ENCODE measurements at places on chromosomes 6 and 20.

- DNase-seq = peak; percentile 96
These were observed 19.9 kb downstream of the ATXN1 start for GRCh38 chr6:16741112-16742016.

DNA sequence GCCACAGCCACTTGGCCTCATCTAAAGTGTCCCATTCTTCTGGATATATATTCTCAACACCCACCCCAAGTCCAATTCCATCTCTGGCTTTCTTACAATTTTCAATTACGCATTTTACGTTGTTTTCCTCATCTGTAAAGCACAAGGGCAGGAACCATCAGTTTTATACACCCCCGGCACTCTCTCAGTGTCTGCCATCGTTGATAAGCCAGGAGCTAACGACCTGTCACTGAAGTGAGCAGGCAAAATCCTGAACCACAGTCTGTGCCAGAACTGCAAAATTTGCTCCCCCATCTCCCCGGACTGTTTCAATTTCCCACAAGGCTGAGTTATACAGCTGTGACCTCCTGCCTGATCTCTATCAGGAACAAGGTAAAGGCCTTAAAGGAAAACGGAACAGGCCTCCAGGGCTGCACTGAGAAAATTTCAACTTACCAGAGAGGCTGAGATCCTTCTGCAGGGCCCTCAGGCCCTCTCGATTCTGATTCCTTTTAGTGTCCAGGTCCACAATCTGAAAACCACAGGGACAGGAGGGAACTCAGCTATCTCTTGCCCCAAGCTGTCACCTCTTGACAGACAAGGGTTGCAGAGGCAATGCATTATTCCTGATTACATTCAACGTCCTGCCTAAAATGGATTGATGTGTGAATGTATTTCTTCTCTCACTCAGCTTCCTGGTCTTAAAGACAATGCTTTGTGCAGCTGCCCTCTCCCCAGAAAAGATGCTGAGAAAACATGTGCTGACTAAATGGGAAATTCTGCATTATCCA is 1.8 kb downstream of the PDRG1 start:
- DNase-seq = no peak

GRCh38 chr20:39661833-39662232 is 699.7 kb downstream of the DHX35 start:
- peak; percentile 56 for DNase-seq

DNA sequence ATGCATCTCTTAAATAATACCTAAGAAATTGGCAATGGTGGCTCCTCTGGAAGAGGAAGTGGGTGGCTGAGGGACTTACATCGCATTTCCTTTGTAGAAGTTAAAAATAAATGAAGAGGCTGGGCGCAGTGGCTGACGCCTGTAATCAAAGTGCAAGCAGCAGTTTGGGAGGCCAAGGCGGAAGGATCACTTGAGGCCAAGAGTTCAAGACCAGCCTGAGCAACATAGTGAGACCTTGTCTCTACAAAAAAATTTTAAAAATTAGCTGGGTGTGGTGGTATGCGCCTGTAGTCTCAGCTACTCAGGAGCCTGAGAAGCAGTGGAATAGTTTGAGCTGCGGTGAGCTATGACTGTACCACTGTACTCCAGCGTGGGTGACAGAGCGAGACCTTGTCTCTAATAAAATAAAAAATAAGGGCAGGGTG is 12.2 kb upstream of the NCOA3 start:
- DNase-seq = no peak

GRCh38 chr6:92024110-92024509 is 1395.2 kb downstream of the EPHA7 start:
- no peak for DNase-seq

DNA sequence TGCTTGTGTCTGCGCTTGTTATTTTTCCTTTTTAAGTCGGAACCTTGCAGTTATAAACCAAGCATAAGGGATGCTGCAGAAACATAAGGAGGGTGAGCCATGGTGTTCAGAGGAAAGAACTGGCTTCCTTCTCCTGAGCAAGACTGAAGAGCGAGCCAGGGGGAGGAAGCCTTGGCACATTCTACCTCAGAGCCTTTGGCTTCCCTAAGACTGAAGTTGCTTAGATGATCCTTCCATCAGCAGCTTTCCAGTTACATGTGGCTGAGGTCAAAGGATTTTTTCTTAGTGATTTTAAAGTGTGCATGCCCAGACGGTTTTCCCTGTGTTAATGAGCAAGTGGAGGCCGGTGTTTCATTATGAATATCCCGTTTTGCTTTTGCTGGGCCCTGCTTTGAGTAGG is 363.8 kb downstream of the DOK5 start:
- DNase-seq = no peak

DNA sequence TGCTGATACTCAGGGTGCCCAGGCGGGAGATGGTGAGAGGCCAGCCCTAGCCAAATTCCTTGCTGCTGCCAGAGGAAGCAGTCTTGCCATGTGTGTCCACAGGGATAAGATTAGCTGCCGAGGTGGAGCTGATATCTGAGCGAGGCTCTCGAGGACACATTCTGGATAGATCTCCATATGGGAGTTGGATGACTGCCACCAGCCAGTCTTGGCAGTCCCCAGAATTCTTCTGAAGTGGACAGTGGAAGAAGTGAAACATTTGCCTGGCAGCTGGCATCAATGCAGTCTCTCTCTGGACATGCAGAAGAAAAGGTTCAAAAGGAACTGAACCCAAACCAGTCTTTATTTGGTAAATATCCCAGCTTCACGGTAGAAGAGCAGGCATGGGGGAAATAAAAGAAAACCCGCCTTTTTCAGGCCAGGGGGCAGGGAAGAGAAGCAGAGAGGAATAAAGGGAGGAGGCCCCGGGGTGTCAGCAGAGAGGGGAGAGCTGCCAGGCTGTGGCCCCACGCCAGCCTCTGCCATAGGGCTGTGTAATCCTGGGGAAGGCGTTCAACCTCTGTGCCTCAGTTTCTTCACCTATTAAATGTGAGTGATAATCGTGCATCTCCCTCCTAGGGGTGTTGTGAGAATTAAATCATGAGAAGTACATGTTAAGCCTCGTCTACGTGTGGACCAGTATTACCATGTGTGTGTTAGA is 3.7 kb upstream of the FUCA2 start:
- DNase-seq = peak; percentile 29

DNA sequence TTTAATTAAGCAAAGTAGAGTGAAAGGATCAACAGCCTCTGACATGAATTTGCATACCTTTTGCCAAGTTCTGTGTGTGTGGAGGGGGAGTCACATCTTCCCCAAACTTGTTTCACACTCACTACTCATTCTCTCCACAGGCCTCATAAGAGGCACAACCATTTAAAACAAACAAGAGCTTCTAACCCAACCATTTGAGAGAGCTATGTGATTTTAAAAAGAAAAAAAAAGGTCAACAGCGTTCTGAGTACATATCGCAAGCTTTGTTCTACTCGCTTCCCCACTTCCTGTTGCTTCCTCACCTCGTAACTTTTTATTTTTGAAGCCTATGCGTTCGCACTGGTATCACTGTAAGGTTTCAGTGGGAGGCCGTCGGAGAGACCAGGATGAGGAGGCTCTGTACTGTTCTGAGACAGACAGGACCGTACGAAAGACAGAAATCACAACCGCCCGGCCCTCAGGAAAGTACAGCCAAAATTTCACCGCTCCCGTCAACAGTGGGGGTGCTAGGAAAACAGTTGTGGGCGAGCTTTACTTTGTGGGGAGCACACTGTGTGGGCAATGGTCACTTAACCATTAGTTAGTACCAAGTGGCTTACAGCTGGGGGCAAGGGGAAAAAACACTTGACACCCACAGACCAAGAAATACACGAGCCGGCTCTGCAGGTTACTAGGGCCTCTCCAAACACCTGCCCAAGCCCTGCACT is 61.3 kb downstream of the TRERF1 start:
- DNase-seq = no peak

DNA sequence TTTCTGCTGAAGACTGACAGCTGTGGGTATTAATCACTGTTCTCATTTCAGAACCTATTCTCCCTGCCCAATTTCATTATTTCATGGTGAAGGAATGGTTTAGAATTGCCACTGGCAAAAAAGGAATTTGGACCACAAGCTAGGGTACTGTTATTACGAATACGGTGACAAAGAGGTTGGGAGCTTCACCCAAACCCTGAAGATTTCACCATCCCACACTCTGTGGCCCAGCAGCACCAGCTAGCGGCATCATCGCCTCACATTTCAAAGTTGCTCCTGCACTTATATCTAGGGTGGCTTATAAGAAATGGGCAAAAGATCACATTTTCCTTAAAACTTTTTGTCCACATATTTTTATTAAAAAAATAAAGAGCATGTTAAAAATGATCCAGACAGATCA is 236.1 kb downstream of the SYNDIG1 start:
- no peak for DNase-seq

- no peak for DNase-seq
These were observed 113.3 kb downstream of the AFG1L start for GRCh38 chr6:108407904-108408827.

GRCh38 chr20:38723017-38723847 is 1.1 kb upstream of the SLC32A1 start:
- no peak for DNase-seq

DNA sequence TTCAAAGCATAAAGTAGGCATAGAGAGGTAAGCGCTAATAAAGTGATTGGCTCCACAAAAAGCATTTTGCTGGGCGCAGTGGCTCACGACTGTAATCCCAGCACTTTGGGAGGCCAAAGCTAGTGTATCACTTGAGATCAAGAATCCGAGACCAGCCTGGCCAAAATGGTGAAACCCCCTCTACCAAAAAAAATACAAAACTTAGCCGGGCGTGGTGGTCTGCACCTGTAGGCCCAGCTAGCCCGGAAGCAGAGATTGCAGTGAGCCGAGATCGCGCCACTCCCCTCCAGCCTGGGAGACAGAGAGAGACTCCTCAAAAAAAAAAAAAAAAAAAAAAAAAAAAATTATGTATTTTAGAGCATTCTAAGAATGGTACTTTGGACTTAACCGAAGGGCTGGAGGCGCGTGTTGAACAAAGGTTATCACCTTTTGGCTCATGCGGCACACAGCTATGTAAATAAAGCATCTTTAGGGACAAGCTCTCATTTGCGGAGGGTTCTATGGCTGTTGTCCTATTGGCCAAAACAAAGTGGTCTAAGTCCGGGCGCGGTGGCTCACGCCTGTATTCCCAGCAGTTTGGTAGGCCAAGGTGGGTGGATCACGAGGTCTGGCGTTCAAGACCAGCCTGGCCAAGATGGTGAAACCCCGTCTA is 17.4 kb downstream of the HFE start:
- DNase-seq = no peak

DNA sequence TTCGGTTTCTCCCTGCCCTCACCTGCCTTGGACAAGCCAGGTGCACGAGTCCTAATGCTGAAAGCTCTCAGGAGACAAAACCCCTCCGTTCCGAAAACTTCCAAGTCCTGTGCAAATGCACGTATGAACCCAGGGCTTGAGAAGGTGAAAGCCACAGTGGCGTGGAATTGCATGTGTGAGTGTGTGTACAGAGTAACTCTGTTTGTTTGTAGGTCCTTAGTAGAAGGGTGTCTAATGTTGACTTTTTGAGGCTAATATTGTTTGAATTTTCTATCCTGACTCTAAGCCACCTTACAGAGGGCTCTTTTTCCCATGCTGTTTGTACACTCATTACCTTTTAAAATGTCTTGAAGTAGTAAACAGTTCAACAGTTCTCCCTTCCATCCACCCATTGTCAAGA is 129.1 kb downstream of the FOXA2 start:
- no peak for DNase-seq

GRCh38 chr6:134741200-134741536 is 208.7 kb downstream of the ALDH8A1 start:
- DNase-seq = no peak

DNA sequence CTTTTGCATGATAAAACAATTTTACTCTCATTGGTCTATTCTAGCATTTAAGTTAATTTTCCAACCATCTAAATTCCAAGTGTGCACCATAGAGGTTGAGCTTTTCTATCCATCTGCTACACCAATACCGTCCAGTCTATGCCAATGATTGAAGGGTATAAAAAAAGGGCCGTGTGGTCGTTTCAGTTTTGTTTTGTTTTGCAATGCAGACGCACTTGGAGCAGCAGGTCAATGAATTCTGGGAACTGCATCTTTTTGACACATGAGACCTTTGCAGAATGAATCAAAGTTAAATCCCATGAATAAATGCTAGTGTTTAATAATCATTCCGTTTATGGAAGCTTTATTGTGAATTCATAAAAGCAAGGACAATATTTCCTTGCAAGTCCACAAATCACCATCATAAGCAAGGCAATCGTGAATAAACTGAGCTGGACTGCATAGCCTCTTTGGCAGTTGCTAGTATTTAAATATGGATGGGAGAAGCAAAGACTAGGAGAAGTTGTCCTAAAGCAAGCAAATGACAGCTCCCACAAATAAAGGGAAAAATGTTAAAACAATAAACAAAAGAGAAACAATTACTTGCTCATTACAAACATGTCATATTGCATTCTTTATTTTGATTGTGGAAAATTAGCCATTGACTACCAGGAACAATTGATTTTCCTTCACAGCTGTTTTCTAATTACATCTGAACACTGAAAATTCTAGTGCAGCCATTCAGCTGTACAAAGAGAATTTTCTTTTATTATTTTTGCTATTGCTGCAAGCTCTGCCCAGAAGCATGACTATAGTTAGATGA is 649.7 kb upstream of the GJE1 start:
- DNase-seq = no peak

GRCh38 chr6:157528931-157529653 is 148.1 kb downstream of the ZDHHC14 start:
- DNase-seq = peak; percentile 13

DNA sequence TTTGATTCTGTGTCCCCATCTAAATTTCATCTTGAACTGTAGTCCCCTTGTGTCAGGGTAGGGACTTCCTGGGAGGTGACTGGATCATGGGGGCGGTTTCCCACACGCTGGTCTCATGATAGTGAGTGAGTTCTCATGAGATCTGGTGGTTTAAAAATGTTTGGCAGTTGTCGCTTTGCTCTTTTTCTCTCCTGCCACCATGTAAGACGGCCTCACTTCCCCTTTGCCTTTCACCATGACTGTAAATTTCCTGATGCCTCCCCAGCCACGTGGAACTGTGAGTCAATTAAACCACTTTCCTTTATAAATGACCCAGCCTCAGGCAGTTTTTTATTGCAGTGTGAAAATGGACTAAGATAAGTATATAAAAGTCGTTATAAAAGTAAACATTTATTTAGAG is 80.5 kb upstream of the SGK1 start:
- DNase-seq = no peak
